ENCODE measurements at places on chromosomes 16 and 17.
A peak's percentile ranks its signal among the peaks of the same experiment; 100 is the strongest.

- DNase-seq, result no peak
Measured at GRCh38 chr16:50021544-50021943, 3.5 kb upstream of the CNEP1R1 start.

DNA sequence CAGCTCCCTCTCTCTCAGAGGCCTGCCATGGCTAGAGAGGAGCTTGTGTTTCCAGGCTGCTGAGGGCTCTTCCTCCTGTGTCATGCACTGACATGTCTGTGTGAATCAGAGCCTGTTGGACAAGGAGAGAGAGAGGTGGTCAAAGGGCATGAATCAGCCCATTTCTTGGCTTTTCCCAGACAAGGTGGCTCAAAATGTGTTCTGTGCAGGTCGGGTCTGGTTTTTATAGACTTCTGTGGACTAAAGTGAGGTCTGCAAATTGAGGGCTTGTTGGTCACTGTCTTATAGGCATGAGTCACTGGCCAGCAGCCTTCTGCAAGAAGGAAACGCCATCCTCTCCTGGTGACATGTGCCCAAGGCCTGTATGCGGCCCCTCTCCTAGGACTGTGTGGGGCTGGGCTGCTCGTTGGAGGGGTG, 97.9 kb downstream of the FOXL1 start:
- DNase-seq, result no peak

GRCh38 chr17:75460295-75460694, 3.9 kb downstream of the TMEM94 start:
- DNase-seq, result no peak

DNA sequence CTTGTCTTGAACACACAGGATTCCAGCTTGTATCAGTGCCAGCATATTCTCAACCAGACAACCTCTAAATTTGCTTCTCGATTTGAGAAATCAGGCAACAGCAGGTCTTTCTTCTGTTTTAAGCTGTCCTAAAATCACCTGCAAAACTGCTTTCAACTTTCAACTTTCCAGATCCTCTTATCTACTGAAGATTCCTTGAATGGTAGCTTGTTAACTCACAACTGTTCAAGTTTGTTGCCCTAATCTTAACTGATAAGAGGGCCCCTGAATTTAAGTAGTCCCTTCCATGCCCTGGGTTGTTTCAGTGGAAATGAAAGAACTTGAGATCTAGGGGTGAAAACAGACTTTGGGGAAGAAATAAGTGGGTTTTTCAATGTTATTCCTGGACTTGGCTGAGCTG, 57.2 kb downstream of the CHD9 start:
- DNase-seq, result no peak

DNA sequence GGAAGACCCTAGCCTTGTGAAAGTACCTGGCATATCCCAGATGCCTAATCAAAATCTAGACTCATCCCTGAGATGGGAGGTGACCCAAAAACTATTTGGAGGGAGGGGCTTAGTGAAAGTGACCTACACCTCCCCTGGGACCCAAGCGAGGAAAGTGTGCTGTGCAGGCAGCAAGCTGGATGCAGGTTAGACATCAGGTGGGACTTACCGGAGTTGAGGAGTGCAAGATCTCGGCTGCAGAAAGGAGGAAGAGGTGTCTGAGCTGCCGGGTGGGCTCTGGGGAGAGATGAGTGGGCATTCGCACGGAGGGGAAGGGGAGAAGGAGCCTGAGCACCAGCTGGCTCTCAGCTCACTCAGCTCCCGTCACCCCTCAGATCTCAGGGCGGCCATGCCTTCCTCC, 10.3 kb upstream of the SBK1 start:
- no peak for DNase-seq

GRCh38 chr17:76547183-76547641, 7.4 kb downstream of the PRCD start:
- peak; percentile 66 for DNase-seq

DNA sequence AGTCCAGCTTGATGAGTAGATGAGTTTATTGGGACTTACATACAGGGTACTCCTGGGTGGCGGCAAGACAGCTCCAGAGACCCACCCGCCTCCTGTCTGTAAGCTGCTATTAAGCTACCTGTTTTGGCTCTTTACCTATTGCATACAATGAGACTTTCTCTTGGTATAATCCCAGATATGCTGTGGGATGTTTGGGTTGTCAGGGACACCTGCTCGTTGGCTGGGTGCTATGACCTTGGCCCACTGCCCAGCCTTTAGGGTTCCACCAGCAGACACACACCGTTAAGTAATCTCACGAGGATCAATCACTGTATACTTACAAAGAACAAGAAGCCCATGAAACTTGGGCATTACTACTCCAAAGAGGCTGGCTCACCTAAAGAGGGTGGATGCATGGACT, 116.4 kb downstream of the NPIPB5 start:
- no peak for DNase-seq

DNA sequence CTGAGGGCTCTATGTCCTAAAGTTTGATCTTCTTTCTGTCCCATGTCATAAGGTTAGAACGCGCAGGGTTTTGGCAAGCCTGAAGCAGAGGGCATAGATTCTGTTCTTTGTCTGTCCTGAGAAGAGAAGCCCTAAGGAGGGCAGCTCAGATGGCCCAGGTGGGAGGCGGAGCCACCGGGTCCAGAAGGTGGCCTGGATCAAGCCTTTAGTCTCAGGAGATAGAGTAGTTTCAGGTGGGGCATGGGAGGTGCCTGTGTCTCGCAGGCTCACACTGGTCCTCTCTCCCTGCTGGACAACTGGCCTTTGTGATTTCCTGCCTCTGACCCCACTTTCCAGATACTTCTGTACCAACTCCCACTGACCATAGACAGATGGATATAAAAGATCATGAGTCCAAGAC, 44.2 kb upstream of the DNAJA2 start:
- DNase-seq, result no peak

- no peak for DNase-seq
Measured at GRCh38 chr16:56341656-56342399, 83.5 kb downstream of the AMFR start.

GRCh38 chr16:9596788-9597187, 505.3 kb downstream of the HAPSTR1 start:
- no peak for DNase-seq

GRCh38 chr17:42422958-42423712, at the start of gene CAVIN1:
CAVIN1 (minus strand) TSS chr17:42423256; CDS start chr17:42423097, 159 bp downstream.
- peak; percentile 72 for DNase-seq

DNA sequence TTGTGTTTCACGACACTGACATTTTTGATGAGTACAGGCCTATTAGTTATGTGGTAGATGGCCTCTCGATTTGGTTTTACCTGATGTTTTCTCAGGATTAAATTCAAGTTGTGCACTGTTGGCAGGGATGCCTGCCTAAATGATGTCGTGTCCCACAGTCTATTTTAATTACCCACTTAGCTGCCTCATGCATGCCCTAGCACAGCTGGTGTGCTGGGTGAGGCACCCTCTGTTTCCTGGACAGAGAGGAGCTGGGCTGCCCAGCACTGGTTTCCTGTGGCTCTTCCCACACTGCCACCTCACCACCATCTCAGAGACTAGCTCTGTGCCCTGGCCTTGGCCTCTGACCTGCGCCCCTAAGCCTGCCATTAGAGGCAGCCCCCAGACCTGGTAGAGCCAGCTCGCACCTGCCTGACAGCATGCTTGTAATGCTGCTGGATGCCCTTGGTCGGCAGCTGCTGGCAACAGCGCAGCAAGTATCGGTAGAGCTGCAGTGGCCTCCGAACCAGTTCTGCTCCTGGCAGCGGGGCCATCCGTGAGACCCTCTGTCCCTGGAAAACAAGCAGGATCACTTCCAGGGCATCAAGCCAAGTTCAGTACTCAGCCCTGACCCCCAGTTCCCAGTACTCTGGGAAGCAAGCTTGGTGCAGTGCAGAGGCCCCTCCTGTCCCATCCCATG, 10.9 kb downstream of the LYRM9 start:
- no peak for DNase-seq

DNA sequence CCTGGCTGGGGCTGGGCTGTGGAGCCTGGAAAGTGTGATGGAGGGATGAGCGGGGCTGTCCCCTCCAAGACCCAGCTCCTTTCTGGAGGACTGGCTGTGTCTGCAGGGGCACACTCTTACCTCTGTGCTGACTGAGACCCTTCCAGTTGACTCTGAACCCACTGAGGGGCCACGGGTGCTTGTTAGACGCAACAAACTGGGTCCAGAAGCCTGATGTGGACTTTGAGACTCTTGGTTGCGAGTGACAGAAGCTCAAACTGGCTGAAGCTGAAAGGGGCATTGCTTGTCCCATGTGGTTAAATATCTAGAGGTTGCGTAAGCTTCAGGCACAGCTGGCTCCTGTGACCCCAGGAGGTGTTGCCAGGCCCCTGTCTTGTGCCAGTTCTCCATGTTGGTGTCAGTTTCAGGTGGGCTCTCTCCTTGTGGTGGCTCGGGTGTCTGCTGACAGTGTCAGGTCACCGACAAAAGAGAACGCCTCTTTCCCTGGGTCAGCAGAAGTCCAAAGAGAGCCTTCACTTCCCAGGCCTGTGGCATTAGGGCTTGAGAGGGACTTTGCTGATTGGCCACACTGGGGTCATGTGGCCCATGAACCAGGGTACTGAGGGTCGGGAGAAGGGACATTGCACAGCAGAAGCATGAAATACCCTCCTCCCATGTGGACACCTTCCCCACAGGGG, 16.7 kb downstream of the ADCY7 start:
- no peak for DNase-seq

- DNase-seq, result no peak
Measured at GRCh38 chr16:8483396-8483795, 106.9 kb downstream of the TMEM114 start.

DNA sequence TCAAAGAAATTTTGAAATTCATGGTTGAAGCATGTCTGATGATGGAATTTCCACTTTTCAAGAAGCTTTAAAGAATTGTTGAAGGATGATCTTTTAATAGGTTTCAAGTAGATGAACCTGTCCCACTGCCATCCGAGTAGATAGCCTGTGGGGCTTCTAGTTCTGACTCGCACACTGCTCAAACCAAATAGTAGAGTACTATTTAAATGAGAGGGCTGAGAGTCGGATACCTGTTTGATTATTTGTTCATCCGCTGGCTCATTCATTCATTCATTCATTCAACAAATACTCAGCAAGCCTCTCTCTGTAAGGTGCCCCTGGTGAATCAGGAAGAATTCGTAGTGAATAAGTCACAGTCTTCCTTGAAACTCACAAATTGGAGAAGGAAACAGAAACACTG, 108.2 kb upstream of the IRX5 start:
- no peak for DNase-seq

GRCh38 chr17:45316434-45317110, at the start of gene MAP3K14:
MAP3K14 (minus strand) TSS chr17:45317020; CDS start chr17:45290745, 26,275 bp downstream.
- peak; percentile 66 for DNase-seq

DNA sequence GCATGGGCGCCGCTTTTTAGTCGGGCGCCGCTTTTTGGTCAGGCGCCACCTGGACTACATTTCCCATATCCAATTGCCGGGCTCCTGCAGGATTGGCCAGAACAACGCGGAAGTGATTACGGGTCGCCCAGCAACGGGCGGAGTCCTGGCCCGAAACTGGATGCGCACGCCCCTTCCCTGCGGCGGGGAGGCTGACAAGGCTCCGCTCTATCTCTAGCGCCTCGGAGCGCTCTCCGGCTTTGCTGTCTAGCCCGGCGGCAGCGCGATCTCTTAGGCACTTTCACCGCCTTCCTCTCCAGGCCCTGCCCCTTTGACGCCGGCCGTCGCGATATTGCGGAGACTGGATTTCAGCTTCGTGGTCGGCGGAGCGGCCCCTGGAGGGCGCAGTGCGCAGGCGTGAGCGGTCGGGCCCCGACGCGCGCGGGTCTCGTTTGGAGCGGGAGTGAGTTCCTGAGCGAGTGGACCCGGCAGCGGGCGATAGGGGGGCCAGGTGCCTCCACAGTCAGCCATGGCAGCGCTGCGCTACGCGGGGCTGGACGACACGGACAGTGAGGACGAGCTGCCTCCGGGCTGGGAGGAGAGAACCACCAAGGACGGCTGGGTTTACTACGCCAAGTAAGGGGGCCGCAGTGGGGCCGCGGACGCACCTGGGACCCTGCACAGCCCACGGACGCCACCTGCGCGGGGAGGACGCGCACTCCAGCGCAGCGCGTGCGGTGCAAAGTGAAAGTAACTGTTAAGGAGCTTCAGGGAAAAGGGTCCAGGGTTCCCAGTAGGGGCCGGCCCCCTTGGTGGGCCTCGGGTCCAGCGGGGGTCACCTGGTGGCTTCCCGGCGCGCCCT, at the start of gene WWOX:
Gene WWOX, plus strand, starts transcription at position 384 of the 841 bp plus-strand sequence.
- peak; percentile 91 for DNase-seq

DNA sequence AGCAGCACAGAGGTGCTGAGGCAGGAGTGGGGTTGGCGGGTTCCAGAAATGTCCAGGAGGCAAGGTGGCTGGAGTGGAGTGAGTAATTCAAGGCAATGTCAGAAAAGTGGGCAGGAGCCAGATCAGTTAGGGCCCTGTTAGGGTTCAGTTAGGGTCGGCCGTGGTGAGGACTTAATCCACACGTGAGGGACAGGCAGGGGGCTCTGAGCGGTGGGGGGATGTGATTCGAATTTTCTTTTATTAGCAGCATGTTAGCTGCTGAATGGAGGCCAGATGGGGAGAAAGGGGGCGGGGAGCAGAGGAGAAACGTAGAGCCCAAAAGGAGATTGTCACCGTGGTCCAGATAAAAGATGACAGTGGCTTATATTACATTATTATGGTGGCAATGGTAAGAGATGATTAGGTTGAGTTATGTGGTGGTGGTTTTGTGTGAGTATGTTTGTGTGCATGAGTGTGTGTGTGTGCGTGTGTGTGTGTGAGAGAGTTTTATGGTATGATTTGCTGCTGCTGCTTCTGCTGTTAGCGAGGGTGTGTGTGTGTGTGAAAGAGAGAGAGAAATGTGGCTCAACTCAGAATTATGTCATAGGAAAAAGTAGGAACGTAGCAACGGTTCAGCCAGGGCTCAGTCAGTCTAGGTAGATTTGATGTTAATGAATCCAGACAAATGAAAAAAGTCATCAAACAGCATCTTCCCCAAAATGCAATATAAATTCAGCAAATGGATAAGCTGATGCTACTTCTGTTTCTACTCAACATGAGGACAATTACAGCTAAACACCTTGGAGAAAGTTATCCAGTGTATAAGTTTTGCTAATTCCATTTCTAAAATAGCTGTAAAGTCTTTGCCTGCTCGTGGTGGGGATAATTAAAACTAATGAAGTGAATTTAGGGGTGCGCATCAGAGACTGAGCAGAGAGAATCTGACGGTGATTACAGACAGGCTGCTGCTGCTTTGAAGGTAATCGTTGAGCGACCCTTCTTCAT, 390.6 kb downstream of the HAPSTR1 start:
- DNase-seq, result no peak

DNA sequence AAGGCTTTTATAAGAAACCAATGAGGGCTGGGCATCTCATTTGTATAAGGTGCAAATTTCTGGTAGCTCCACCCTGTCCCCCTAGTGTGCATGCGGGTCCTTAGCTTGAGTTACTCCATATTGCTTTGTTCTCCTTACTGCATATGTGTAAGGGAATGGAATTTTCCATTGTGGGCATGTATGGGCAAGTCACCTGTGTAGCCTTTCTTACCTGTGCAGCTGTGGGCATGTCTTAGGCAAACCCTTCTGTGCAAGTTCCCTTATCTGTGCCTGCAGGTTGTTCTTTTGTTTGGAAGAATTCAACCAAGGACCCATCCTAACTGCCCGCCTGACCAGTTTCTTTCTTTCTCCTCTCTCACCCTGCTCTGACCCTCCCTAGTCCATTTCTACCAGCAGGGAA, 122.8 kb upstream of the HS3ST4 start:
- DNase-seq, result no peak

DNA sequence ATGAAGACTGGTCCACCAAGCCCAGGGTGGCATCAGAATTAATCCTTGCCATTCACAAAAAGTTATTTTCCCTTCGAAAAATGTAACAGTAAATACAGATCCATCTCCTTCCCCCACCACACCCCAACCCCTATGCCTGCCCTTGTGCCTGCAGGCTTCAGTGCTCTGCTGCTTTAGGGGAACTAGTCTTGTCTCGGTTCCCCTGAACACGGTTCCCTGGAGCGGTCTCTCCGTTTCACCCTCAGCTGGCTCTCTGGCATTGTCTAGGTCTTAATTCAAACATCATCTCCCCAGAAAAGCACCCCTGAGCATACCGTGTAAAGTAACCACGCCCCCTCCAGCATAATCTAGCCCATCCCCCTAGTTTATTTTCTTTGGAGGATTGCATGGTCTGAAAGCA, 25.8 kb downstream of the EMP2 start:
- DNase-seq, result no peak
